ENCODE measurements at places on chromosomes 11 and 22.
A peak's percentile ranks its signal among the peaks of the same experiment; 100 is the strongest.

DNA sequence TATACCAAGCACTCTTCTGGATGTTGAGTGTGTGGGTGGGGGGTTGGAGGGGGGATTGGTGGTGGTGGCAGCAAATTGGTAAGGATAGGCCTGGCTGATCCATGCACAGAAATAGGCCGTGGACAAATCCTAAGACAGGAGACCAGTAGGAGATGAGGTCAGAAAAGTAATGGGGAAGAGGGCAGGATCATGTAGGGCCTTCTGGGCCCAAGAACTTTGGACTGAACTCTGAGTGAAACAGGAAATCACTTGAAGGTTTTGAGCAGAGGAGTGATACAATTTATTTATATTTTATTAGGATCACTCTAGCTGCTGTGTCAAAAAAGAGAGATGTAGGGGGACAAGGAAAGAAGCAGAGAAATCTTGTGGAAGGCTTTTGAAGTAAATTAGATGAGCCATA is 28.7 kb downstream of the TSG101 start:
- DNase-seq: no peak

GRCh38 chr22:28500006-28500405 is 179.6 kb downstream of the TTC28 start:
- DNase-seq: no peak

DNA sequence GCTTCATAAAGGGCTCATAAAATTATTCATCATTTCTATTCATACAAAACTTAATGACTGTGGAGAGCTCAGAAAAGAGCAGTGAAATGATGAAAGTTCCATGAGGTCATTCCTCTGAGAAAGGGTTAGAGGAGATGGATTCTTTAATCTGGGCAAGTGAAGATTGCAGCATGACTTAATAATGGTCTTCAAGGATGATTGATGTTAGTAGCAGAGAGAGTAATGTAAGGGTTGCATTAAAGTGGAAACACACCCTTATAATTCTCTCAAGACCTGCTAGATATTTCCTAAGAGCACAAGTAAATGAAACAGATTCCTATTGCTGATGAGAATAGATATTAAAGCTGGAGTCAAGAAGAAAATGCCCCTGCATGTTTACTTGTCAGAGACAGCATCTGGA is 711.6 kb upstream of the ANO5 start:
- no peak for DNase-seq

DNA sequence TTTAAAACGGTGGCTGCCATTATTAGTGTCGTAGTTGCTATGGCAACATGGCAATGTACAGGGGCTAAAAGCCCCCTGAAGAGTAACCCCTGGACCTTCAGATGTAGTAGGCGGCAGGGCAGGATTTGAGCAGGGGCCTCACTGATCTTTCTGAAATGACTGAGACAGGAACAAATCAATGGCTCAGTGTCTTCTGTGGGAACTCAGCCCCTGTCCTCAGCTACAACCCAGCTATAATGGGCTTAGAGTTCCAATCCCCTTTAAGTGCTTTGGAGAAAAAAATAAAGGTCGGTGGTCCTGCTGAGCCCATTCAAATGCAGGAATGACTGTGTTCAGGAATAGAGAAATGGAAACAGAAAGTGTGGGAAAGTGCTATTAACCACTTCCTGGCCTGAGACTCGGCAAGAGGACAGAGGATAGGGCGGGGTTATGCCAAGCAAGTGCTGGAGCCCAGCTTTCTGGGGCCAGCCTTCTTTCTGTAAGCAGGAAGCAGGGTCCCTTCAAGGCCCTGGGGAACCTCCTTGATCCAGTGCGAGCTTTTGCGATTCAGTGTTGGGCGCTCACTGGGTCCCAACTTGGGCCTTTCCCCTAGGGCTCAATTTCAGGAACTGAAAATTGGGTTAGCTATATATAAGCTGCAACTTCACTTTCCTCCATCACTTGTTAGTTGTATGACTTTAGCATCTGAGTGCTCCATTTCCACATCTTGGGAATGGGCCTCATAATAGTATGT is 6.1 kb upstream of the CD82 start:
- DNase-seq: no peak

DNA sequence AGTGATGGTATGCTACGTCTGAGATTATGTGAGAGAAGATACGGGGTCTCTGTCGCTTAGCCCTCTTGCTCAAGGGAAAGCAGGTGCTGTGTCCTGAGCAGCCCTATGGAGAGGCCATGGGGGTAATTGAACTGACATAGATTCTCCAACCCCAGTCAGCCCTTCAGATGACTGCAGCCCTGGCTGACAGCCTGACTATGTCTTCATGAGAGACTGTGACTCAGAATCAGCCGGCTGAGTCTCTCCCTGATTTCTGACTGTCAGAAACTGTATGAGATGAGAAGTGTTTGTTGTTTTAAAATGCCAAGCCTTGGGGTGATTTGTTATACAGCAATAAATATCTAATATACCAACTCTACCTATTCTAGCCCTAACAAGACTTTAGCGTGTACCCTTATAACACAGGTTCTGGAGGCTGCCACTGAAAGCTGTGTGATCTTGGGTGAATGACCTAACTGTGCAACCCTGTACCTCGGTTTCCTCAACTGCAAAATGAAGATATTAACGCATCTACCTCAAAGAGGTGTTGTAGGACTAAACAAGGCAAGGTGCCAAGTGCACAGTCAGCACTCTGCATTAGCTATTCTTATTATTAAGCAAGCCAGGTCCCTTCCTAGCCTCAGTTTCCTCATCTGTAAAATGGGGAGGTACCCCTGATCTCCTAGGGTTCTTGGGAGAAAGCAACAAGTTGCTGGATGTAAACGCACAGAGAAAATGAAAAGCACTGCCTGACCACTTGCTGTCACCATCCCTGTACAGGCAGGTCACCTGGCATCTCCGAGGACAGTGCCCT is 24.9 kb downstream of the SLC43A1 start:
- DNase-seq: no peak

GRCh38 chr11:93993747-93994146 is 27.4 kb upstream of the HEPHL1 start:
- DNase-seq: no peak

DNA sequence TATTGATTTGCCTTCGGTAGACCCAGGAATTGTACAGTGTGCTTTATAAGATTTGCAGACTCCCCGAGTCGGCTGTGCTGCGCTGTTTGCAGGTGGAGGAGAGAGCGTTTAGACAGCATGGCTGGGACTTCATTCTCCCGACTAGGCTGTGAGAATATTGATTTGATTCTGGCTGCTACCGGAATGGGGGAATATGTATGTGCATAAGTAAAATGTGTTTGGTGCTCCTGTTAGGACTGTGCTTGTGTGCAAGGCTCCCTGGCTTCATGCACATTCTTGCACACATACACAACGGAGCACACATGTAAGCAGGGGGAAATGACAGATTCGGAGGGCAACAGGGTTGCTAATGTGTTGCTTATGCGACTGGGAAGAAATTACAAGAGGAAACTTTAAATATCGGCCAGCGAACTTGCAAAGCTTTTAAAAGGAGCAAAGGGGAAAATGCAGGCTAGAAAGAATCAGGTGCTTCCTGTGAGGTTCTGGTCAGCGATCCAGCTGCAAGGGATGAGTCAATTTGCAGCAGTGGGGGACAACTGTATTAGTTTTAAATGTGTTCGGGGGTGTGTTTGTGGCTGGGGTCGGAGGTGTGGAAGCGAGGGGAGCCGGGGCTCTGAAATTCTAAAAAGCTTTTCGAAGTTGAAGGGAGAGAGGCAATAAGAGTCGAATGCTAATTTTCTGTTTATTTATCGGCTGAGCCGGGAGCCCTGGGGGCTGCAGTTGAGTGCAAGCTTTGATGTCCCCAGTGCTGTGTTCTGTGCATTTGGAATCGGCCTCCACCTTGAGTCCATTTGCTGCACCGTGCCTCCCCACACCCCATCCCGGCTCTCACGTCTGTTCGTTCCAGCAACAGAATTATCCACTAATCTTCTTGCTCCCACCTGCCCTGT is 731 bp downstream of the NTM start:
- DNase-seq: no peak

DNA sequence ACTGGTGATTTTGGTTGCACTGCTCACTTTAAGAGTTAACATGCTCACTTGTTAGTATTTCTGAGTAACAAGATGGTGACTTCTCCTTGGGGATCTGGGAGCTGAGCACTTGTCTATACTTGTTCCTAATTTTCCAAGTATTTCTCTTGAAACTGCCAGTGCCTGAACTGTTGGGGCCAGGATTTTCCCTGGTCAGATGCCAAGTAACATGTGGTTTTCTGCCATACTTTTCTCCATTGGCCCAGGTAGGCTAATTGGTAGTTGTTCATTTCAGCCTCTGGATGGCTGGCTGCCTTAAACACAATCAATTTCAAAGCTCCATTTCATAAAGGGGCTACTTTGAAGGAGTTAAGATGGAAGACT is 35.0 kb downstream of the RNF141 start:
- no peak for DNase-seq

DNA sequence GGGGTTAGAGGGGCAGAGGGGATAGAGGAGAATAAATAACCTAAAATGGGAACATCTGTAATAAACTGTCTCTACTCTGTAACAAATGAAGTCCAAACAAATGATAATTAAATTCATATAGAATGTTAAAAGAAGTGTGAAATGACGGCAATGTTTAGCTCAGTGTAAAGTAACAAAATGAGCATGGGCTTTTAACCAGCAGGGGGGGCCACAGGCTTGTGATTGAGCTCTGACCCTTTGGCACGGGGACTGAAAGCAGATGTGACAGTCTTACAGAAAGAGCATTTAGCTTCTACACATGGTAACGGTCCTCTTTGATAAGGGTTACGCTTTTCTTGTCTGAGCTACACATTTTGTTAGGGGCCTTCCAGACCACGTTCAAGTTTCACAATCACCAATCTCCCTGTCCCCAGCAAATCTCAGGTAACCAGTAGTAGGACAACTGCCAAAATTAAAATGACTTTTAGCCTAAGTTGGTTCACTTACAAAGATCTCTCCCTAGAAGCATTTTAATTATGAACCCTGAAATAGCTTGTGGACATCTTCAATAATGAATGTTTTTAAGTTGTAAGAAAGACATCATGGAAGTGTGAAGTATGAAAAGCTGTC is 262.5 kb downstream of the DCDC1 start:
- peak; percentile 47 for DNase-seq

- DNase-seq: no peak
Measured at GRCh38 chr22:26489447-26490036, 5.9 kb downstream of the SRRD start.

GRCh38 chr11:134784568-134784967 is 372.5 kb upstream of the B3GAT1 start:
- DNase-seq: no peak

DNA sequence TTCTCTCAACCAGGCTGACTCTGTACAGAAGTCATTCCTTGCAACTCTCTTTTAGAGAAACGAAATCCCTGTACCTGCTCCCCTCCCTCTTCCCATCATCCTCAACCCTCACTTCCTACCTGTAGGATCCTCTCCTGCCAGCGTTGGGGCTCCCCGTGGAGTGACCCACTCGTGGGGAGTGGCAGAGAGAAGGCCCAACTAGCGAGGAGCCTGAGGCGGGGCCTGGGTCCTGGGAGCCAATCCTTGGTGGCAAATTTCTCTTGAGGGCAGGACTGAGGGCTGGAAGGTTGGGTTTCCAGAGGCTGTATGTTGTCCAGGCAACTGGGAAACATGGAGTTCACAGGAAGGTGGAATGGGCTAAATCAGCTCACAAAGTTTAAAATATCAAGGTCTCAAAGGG is 10.4 kb downstream of the NHERF4 start:
- no peak for DNase-seq

- no peak for DNase-seq
Measured at GRCh38 chr11:118552341-118552740, 13.4 kb downstream of the IFT46 start.

DNA sequence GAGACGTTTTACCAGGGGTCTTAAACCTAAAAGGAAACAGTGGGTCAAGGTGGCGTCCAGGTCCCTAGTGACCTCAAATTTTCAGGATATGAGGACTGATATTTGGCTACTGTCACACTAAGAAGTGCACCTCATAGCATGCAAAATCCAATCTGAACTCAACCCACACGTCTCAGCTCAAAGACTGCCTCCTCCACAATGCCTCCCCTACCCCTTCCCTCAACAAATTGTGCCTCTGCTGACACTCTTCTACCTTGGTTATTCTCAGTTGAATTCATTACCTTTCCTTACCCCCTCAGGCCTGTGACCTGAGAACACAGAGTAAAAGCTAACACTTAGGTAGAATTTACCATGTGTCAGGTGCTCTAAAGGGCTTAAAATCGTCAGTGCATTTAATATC is 12.4 kb upstream of the LIPT2 start:
- DNase-seq: no peak

DNA sequence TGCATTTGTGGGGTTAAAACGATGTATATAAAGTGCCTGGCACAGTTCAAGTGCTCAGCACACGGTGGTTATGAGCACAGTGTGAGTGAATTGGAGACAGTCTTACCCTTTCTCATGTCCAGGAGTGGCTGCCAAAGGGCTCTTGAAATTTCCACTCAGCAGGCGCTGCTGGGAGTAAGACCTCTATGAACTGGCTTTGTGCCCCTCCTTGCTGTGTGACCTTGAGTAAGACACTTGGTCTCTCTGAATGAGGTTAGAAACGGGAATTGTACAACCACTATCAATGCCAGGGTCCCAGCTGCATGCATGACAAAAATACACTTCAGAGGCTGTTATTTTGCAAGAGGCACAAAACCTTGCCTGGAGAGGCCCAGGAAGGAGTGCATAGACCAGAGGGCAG is 86.6 kb downstream of the TSPAN18 start:
- no peak for DNase-seq

- DNase-seq: no peak
Measured at GRCh38 chr11:16749666-16750065, 11.2 kb downstream of the C11orf58 start.

- DNase-seq: peak; percentile 56
Measured at GRCh38 chr11:9535189-9535781, 38.2 kb upstream of the WEE1 start.

- DNase-seq: no peak
Measured at GRCh38 chr11:130278151-130278550, 36.6 kb downstream of the ZBTB44 start.

DNA sequence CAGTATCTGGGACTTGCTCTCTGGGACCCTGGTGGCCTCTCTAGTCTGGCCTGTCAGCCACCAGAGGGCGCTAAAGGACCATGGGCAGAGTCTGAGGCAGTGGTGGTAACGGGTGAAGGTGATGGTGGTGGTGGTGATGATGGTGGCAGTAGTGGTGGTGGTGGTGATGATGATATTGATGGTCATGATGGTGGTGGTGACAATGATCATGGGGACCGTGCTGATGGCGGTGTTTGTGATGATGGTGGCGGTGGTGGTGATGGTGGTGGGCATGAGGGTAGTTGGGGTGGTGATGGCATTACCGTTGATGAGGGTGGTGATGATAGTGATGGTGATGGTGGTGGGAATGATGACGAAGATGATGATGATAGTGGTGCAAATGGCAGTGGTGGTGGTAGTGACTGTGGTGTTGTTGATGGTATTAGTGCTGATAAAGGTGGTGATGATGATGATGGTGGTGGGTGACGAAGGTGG is 16.0 kb downstream of the TRPM5 start:
- peak; percentile 85 for DNase-seq

DNA sequence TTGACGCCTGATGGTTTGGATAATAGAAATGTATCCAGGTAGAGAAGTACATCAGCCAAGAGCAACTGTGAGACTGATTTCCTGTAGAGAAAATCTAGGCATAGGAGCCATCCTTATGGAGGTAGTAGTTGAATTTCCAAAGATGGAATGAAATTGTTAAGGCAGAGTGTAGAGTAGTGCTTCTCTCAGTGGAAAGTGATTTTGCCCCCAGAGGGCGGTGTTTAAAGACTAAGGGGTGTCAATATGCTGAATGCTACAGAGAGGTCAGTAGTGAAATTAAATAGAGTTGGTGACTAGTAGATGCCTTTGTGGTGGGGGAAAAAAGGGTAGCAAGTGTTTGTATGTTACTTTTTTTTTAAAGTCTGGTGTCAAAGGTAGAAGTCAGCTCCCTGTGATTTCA is 54.5 kb downstream of the TRIM44 start:
- no peak for DNase-seq

- DNase-seq: no peak
Measured at GRCh38 chr11:94866936-94867795, 99.0 kb downstream of the AMOTL1 start.

Measured in T-cell (primary cell).